ENCODE measurements at places on chromosomes 5 and 9. TPM values are rescaled to one million over a fixed set of nuclear protein-coding genes. Genes with fewer than 3 reads are reported as not detected.

Gene MYMK
- not detected for total RNA-seq

Gene FAXDC2
- 2.5 TPM for total RNA-seq

Gene SHB
- 30.5 TPM for total RNA-seq

Gene SLC45A2
- not detected for total RNA-seq

Gene GCNT1
- total RNA-seq = 97.0 TPM

Gene GABRA1
- total RNA-seq = not detected

Gene HAPLN1
- total RNA-seq = under 0.01 TPM

Gene EFNA5
- total RNA-seq = 27.0 TPM

Gene MRPL50
- total RNA-seq = 14.2 TPM

Gene LCN1
- total RNA-seq = not detected

Gene NEURL1B
- total RNA-seq = 0.50 TPM

Gene ADRB2
- total RNA-seq = 4.8 TPM

Gene SPINK13
- total RNA-seq = not detected

Gene PCA3
- not detected for total RNA-seq

Gene ARL15
- total RNA-seq = 31.5 TPM

Gene PCDHGA9
- total RNA-seq = 3.2 TPM

Gene IFNK
- total RNA-seq = not detected

Gene ANKRA2
- 25.3 TPM for total RNA-seq

Gene ANKRD18A
- total RNA-seq = 5.6 TPM

Gene SH3GL2
- not detected for total RNA-seq
